ENCODE measurements at places on chromosomes 11 and 22.

DNA sequence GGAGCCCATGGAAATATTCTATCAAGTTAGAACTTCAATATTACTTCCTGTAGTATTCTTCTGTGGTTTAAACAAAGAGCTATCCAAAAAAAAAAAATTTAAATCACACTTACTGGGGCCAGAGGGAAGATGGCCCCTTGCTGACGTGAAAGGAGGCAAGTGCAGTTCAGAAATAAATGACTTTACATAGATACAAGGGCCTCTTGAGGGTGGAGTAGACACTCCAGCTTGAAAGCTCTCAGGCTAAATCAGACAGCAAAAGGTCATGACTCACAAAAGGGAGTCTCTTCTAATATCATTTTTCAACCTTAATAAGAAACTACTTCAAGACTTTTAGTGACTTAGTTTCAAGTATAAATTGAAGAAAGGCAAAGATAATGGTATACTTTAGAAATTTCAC, 1160.3 kb downstream of the FAM181B start:
- DNase-seq = no peak

DNA sequence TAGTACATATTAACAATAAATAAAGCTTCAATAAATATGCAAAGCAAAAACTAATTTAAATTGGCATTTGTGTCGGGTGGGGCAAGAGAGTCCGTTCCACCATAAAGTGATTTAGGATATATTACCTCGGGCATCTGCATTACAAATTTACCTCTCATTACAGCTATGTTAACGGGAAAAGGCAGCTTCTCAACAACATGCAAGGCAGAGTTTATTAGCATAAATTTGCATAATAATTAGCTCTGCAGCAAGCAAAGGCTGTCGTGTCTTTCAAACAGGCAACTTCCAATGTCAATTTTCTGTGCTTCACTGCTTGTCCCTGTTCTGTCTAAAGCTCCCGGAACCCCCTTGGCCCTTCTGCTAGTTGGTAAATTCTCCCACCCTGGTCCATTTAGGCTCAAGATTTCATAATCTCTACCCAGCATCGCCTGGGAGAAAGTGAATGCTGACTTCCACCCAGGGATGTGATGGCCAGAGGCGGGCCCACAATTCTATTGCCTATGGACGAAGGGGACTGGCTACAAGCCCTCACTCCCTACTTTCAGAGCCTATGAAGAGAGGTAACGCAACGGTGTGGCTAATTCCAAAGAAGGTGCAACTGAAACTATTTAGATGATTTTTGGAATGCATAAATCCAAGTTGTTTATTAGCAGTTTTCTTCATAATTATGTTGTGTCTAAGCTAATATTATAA, 462.1 kb downstream of the OPCML start:
- DNase-seq = no peak

GRCh38 chr11:114396916-114397315, 3.4 kb downstream of the C11orf71 start:
- no peak for DNase-seq

GRCh38 chr22:22064580-22064979, 82.0 kb upstream of the TOP3B start:
- DNase-seq = no peak

GRCh38 chr22:38611559-38611958, 41.6 kb upstream of the DMC1 start:
- DNase-seq = no peak

DNA sequence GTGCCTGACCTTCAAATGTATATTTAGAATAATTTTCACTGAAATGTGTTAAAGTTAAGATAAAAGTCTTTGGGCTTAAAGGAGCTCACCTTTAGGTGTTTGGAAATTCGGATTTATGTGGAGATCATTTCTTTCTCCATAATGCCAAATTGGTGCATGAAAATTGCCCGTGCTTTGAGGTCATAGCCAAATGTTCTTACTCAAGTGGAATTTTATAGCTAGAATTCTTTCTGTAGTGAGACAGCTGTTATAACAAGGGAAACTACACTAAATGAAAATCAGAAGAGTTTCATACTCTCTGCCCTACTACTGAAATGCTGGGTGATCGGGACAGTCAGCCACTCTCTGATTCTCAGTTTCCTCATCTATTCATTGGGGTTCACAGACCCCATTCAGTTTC, 89.5 kb upstream of the DBX1 start:
- DNase-seq = no peak

- DNase-seq = no peak
Measured at GRCh38 chr11:69449320-69450063, 32.0 kb upstream of the LINC01488 start.

DNA sequence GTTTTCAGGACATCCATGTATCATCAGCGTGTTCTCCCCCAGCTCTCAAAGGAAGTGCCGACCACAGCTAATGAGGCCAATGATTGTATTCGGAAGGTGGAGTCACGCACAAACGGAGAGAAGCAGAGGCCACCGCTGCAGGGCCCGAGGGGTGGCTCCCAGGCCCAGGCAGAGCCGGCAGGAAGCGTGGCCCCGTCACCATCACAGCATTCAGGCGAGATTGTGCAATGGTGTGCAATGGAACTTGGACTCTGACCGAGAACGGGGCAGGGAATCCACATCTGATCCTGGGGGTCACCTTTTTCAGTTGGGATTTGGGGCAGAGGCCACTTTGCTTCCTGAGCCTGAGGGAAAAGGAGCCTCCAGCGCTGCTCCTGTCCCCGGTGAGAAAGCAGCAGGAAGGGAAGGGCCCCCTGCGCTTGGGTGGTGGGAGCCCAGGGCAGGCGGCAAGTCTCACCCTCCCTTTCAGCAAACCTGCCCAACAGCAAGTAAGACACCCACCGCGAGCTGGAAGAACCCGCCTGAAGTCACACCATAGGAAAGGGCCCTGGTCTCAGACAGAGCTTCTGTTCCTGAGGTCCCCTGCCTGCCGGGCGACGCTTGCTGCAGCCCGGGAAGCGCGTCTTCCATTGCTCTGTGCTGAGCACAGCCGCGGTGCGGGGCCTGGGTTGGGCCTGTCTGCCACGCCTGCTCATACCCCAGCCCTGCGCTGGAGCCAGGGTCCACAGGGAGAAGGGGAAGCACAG, 1430.7 kb downstream of the BRD1 start:
- no peak for DNase-seq

DNA sequence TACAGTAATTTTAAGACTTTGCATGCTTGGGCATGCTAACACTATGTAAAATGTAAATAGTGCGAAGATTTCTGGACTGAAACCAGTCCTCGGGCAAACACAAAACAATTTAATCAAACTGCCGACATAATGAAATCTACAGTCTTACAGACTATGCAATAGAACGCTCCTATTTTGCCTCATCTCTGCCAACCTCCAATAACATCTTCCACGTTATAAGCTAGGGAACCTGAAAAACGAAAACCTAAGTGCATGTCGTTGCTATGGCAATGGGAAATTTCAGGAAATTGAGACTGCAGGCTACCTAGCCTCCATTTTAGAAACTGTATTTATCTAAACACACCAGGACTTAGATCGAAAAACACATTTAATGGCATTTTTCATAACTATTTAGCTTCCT, 1.1 kb downstream of the CSTF3 start:
- peak; percentile 21 for DNase-seq

- DNase-seq = no peak
Measured at GRCh38 chr22:29083933-29084591, 11.2 kb downstream of the KREMEN1 start.

DNA sequence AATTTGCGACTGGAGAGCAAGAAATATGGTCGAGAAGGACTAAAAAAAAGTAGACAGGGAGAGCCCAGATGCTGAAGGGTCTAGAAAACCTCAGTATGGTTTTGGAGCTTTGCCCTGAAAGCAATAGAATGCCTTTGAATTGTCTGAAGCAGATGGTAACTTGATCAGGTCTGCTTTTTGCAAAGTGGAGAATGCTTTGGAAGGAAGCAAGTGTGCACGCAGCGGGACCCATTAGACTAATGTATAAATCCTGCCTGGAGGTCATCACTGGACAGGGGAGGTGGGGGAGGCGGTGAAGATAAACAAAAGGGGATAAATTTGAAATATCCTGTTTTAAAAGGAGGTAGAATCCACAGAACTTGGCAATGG, 757 bp upstream of the HINFP start:
- no peak for DNase-seq

Data from CD4-positive, alpha-beta T cell treated with Interleukin-4 for 4 hours (primary cell).